Esophagus squamous epithelium (tissue), 5 donors: ENCODE measurements at places on chromosomes 12 and 14.
A peak's percentile ranks its signal among the peaks of the same experiment; 100 is the strongest.

DNA sequence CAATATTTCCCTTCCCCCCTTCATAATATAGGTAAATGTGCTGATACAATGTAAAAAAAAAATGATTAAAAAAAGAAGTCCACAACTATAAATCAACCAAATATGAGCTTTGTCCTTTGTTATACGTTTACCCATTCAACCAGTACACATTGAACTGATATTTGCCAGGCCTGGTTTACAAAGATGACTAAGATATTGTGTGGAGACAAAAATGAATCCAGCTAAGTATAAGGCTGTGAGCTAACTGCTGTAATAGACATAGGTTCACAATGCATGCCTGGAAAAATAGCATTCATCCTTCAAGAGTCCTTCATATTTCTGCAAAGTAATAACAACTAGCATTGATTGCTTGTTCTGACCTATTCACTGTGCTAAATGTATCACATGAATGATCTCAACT is 6.9 kb downstream of the C12orf56 start:
- DNase-seq = no peak

DNA sequence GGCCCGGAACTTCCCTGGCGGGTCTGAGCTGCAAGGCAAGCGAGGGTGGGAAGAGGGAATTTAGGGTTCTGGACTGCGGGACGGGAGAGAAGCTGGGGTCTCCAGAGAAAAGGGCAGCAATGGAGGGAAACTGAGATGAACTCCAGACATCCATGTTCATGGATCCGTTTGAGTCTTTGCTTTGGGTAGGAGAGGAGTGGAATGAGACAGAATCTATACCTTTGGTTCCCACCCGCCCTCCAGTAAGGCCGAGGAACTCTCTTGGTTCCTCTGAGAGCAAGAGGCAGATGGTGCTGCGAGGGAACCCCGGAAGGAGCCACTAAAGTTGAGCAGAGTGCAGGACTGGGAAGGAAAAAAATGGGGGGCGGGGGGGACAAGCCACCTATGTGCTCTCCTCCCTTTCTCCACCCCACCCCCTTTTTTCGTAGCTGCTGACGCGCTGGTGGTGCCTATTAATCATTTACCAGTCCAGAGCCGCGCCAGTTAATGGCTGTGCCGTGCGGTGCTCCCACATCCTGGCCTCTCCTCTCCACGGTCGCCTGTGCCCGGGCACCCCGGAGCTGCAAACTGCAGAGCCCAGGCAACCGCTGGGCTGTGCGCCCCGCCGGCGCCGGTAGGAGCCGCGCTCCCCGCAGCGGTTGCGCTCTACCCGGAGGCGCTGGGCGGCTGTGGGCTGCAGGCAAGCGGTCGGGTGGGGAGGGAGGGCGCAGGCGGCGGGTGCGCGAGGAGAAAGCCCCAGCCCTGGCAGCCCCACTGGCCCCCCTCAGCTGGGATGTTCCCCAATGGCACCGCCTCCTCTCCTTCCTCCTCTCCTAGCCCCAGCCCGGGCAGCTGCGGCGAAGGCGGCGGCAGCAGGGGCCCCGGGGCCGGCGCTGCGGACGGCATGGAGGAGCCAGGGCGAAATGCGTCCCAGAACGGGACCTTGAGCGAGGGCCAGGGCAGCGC is 1.2 kb downstream of the SSTR1 start:
- no peak for DNase-seq

- DNase-seq = no peak
Measured at GRCh38 chr12:103128862-103129501, 171.5 kb downstream of the ASCL1 start.

DNA sequence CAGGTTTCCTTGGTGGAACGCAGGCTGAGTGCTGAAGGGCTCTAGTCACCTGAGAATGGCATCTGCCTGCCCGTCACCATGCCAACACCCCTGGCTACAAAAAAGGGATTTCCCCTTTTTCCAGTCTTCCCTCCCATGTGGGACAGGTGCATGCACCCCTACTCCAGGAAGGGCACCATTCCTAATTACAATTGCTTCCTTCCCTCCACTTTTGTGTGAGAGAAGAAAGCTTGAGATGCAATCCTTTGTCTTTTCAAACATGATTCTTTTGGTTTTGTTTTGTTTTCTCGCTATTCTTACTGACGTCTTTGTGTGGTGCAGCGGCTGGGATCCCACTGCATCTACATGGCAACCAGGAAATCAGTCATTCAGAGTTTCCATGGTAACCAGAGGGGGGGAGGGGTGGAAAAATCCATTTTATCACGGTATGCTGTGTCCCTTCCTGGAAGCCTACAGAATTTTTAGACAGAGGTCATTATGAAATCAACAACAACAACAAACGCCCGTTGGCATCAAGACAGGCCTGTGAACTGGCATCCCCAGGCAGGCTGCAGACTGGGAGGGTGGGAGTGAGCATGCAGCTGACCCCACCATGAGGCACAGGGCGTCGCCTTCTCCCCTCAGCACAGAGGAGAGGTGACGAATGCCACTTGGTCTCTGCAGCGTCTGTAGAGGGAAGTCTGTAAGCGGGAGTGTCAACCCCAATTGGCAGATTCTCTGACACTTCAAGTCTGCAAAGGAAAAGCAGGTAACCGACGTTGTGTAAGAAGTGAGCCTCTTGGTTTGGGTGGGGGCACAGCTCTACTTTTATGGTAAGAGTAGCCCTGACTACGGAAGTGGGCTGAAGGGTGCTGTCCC is 13.6 kb upstream of the GNG2 start:
- peak; percentile 33 for DNase-seq

- no peak for DNase-seq
Measured at GRCh38 chr14:101475456-101476257, 85.6 kb upstream of the DIO3 start.

DNA sequence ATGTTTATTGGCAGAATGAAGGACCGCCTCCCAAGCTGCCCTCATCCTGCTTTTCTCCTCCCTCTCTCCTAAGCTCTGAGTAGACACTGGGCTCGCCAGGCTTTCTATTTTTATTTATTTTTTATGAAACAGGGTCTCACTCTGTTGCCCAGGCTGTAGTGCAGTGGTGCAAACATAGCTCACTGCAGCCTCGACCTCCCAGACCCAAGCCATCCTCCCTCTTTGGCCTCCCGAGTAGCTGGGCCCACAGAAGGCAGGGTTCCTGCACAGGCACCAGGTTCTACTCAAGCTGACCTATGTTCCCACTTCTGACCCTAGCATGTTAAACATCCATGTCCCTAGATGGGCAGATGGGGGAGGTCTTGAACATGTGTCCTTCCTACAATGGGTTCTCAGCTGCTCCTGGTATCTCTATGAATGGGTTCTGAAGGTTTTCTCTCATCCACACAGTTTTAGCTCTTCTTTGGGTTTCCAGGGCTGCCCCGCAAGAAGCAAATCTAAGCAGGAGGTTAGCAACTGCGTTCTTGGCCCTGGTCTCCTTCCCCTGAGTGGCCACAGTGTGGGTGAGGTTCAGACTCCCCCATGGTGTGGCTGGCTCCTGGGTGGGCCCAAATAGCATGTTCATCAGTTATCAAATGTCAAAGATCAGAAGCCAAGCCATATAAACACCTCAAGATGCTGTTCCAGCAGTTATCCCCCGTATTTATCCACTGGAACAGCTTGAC is 167.3 kb downstream of the ZFP36L1 start:
- DNase-seq = no peak

DNA sequence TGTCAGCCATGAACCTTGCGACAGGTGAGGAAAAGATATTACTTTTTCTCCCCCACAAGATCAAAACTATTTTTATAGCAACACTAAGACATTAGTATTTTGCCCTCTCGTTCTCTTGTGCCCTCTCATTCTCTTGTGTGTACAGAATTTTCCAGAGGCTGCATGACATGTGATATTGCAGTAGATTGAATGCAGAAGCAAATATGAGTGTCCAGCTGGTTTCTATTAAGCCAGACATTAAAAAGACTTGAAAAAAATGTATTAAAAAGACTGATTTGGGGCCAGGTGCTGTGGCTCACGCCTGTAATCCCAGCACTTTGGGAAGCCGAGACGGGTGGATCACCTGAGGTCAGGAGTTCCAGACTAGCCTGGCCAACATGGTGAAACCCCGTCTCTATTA is 63.7 kb upstream of the ZFP36L1 start:
- DNase-seq = no peak

DNA sequence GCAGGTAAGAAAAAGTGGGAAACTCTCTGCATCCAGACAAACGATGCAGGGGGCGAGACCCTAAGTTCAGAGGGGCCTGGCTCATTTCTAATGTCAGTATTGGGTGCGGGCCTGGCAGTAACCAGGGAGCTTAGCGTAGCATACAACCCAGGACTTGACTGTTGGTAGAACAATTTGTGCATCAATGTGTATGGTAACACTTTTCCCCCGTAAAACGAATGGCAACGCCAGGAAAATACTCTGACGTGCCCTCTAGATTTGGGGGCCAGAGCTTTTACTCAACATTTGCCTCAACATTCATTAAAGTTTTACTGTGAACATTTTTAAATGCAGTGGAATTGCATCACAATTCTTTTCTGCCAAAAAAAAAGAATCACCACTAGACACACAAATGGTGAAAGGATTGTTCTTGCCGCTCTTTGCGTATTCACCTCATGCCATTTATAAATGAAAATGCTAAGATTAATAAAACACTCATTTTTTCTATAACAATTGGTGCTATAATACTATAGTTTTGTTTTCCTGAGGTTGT is 867 bp downstream of the RHOJ start:
- no peak for DNase-seq

- DNase-seq = no peak
Measured at GRCh38 chr14:21428930-21429329, 27.0 kb downstream of the CHD8 start.

DNA sequence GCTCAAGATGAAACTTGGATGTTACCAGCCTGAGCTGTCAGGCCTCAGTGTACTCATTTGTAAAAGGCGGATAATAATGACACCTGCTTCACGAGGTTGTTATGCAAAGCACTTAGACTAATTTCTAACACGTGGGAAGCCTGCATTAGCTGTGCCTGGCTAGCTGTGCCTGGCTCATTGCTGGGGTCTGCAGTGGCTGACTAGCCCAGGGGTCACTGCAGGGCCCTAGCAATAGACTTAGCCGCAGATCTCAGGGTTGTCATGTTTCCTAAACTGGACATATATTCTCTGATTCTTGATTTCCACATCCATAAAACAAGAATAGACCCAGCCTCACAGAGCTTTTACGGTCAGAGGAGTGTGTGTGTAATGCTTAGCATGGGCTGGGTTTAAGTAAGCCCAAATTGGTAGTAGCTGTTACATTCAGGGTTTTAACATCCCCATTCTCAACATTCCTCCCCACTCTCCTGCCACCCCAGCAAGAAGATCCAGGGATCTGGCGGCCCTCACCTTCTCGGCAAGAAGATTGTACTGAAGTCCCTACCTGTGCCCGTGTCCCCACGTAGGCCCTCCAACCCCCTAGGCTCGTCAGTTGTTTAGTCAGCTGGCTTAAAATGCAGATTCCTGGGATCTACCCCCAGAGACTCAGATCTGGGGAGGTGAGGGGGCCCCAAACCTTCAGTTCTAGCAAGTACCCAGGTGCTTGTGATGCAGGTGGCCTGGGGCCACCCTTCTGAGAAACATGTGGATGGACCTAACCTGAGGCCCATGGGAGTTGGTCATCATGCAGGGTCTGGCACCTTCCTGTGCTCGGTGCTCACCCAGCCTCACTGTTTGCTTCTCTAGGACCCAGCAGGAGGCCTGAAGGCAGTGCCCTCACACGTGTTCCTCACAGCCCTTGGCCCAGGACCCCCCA is 8.6 kb downstream of the NR4A1 start:
- no peak for DNase-seq

GRCh38 chr12:58396239-58396638 is 454.9 kb downstream of the ATP23 start:
- DNase-seq = no peak

- no peak for DNase-seq
Measured at GRCh38 chr14:73662487-73662943, 17.7 kb downstream of the DNAL1 start.

GRCh38 chr12:47752552-47752951 is 6.1 kb downstream of the RAPGEF3 start:
- no peak for DNase-seq

DNA sequence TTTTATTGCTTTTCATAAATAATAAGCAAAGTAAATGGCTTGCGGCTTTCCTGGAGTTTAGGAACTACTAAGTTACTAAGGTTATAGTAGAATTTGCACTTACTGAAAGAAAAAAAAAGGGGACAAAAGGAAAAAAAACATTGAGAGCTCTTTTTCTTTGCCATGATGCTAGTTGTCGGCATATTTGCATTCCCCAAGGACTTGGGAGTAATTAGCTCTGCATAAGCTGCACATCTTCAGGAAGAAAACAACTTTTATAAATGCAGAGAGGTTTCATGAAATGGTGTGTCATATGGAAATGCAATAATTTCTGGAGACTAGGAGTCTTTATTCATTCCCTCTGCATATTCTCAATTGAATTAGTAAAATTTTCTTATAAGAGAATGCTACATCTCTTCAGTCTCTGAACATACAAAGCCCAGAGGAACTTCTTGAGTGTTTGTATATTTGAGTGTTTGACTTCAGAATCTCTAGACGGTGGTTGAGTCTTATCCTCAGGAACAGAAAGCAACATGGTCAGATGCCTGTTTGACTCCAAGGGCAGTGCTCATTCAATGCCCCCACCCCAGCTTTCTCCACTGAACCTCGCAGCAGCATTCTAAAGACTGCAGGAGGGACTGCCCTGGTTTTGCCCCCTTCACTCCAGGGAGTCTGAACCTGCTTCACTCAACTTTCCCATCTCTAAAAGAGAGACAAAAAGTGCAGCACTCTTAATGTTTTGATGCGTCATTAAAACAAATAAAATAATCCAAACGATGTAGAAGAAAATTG is 158.9 kb upstream of the EEA1 start:
- no peak for DNase-seq

GRCh38 chr12:59619461-59620240 is 23.8 kb downstream of the SLC16A7 start:
- DNase-seq = no peak

- no peak for DNase-seq
Measured at GRCh38 chr12:119020406-119021360, 39.3 kb downstream of the SRRM4 start.

DNA sequence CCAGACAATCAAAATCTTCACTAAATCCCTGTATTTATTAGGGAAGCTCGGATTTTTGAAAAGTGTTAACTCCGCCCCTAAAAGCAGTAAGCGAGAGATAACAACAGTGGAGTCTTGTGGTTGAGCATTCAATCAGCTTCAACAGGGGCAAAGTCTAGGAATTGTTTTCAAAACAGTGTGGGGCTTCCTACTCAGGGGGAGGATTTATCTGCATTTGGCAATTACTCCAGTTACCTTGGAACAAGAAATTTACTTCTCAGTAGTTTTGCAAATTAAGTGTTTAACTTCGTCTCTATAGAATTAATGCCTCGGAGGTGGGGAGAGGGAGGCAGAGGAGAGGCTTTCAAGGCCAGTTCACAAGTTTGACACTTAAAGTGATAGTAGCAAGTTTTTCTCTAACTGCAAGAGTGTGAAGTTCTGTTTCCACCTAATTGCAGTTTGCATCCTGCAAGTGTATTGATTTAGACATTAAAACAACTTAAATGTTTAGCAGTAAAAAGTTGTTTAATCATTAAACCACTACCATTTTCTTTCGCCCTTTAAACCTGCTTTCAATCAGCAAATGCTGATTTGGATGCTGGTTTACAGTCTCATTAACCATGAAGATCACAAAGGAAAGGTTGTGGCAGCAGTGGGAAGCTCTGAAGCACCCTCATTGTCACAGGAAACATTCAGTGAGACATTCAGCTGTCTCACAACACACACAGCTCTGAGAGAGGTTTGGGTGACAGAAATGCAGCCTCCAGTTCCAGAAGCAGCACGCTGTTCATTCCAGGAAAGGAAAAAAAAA is 102.0 kb downstream of the HMGA2 start:
- no peak for DNase-seq
